ENCODE measurements at places on chromosomes 12 and 14.

- no peak for DNase-seq
Measured at GRCh38 chr14:61434311-61434710, 112.9 kb downstream of the PRKCH start.

- DNase-seq, result no peak
Measured at GRCh38 chr14:54259821-54260220, 137.0 kb upstream of the CDKN3 start.

- no peak for DNase-seq
Measured at GRCh38 chr14:73736842-73737241, 22.7 kb upstream of the PNMA1 start.

DNA sequence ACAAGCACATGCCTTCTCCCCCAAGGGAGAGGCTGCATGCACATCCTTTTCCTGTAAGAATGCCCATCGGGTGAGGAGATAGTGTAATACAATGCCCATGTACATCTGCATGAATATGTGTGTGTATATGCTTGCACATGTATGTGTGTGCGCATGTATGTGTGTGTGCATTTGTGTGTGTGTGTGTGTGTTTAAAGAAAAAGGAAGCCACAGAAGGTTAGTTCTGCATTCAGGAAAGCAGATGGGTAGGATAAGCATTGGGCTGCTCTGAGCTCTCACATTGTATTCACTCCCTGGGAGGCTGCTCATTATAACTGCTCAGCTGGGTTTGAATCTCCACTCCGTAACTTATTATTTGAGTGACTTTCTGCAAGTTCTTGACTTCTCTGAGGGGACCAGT lies 74.3 kb downstream of the GALNT8 start:
- no peak for DNase-seq

DNA sequence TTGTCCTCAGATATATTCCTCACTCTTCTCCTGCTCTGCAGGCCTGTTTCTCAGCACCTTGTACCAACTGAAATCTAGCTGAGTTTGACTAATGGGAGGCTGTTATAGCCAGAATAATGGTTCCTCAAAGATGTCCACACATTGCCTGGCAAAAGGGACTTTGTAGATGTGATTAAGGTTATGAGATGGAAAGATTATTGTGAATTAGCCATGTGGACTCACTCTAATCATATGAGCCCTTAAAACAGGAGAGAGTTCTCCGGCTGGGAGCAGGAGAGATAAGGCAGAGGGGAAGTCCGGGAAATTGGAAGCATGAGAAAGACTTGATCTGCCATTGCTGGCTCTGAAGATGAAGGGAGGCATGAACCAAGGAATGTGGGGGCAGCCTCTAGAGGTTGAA lies 40.0 kb upstream of the KTN1 start:
- no peak for DNase-seq

- no peak for DNase-seq
Measured at GRCh38 chr12:24379433-24379832, 430.0 kb upstream of the SOX5 start.

- DNase-seq, result no peak
Measured at GRCh38 chr12:6340032-6340638, 1.7 kb downstream of the TNFRSF1A start.

GRCh38 chr14:102824832-102825231 lies 47.6 kb downstream of the TRAF3 start:
- DNase-seq, result no peak

All from NB4 (cell line).